ENCODE measurements at places on chromosomes 12 and 14.

GRCh38 chr14:32908196-32909084 lies 30.2 kb upstream of the NPAS3 start:
- DNase-seq, result no peak

DNA sequence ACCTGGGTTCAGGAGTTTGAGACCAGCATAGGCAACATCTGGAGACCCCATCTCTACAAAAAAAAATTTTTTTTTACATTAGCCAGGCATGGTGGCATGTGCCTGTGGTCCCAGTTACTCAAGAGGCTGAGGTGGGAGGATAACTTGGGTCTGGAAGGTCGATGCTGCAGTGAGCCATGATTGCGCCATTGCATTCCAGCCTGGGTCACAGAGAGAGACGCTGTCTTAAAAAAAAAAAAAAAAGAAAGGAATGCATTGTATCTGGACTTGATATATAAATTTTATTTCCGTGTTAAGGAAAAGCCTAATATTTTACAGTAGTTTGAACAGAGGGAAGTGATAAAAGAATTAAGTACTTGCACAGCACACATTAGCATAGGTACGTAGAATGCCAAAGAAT lies 97.2 kb downstream of the ZC3H14 start:
- DNase-seq, result no peak

DNA sequence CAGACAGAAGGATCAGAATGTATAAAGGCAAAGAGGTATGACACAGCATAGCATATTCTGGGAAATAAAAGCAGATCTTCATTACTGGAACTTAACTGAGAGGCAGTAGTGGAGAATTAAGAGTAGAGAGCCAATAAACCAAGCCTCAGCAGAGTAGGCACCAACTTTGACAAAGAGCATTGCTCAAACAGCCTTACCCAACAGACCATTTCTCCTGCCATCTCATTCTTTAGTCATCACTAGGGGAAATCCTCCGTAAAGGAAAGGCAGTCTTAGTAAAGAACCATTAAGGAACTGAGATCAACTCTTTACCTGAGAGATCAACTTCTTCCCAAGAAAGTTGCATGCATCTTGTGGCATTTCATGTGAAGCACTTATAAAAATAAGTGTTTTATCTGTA lies 36.6 kb downstream of the SENP1 start:
- DNase-seq, result no peak

GRCh38 chr12:101637936-101638335 lies 43.2 kb downstream of the MYBPC1 start:
- no peak for DNase-seq

DNA sequence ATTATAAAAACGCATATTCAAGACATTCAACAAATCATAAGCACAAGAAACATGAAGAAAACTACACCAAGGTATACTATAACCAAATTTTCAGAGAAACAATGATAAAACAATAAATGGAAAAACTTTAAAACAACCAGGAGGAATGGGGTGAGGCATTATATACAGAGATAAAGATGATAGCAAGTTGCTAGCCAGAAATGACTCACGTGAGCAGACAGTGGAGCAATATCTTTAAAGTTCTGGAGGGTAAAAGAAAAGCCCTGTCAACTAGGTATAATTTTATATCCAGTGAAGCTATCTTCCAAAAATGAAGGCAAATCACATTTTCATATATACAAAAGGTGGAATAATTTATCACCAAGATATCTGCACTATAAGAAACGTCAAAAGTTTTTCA lies 97.8 kb upstream of the PCED1B start:
- no peak for DNase-seq

DNA sequence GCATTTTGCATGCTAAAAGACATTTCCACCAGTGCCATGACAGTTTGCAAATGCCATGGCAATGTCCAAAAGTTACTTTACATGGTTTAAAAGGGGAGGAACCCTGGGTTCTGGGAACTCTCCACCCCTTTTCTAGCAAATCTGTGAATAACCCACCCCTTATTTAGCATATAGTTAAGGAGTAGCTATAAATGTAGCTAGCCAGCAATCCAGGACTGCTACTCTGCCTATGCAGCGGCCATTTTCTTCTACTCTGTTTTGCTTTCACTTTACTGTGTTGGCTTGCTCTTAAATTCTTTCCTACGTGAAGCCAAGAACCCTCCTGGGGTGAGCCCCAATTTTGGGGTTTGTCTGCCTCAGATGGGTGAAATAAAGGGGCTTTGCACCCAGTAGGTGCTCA lies 141.0 kb downstream of the PTPN11 start:
- no peak for DNase-seq

- DNase-seq, result no peak
These were observed 13.3 kb upstream of the TCP11L2 start for GRCh38 chr12:106289196-106289681.

GRCh38 chr14:82190742-82191141 lies 657.1 kb upstream of the SEL1L start:
- no peak for DNase-seq
